ENCODE measurements at places on chromosomes 12 and 14.
A peak's percentile ranks its signal among the peaks of the same experiment; 100 is the strongest.

GRCh38 chr14:104891121-104891551 lies 26.1 kb downstream of the CEP170B start:
- DNase-seq: no peak

GRCh38 chr12:72256725-72257124 lies 15.4 kb upstream of the TRHDE start:
- DNase-seq: peak; percentile 38

GRCh38 chr14:69537900-69538299 lies 36.8 kb downstream of the CCDC177 start:
- no peak for DNase-seq

GRCh38 chr12:104477510-104478390 lies 21.0 kb downstream of the CHST11 start:
- no peak for DNase-seq

GRCh38 chr12:34404377-34405285 lies 382.3 kb downstream of the ALG10 start:
- no peak for DNase-seq

DNA sequence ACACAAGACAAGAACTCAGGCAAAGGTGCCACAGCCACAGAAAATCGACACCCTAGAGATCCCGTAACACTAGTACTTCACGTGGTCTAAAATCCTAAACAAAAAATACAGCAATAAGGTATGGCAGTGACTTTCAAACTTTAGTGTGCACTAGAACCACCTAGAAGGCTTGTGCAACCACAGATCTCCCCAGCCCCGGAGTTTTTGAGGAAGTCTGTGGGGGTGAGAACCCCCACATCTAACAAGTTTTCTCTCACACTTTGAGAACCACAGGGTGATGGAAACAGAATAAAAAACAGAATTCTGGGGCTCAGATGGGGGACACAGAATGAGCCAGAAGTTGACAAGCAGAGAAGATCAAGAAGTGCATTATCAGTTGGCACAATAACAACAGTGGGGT lies 254.0 kb downstream of the ANO6 start:
- no peak for DNase-seq

GRCh38 chr14:103353362-103353761 lies 19.3 kb downstream of the EIF5 start:
- DNase-seq: no peak

- no peak for DNase-seq
Observed at GRCh38 chr12:107486140-107486892, 199.3 kb upstream of the PWP1 start.

DNA sequence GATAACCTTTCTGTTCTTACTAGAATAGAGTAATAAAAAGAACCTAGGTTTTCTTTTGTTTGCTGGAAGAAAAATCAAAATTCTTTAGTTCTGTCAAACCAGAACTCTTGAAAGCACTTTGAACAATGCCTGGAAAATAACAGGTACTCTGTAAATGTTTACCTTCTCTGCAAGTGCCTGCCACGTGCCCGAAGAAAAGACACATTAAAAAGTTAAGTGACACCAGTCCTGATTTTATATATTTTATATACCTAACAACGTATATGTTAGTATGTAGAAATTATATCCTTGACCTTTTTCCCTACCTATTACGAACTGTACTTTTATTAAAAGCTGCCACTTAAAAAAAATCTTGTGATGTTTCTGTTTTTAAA lies 976 bp downstream of the THAP2 start:
- DNase-seq: no peak

- DNase-seq: peak; percentile 34
Observed at GRCh38 chr12:51868821-51869495, 18.9 kb upstream of the ANKRD33 start.

- DNase-seq: no peak
Observed at GRCh38 chr14:90608281-90608680, 207.9 kb downstream of the TTC7B start.

- DNase-seq: no peak
Observed at GRCh38 chr14:89283327-89284060, 133.5 kb downstream of the FOXN3 start.

- no peak for DNase-seq
Observed at GRCh38 chr14:96390965-96391292, 999 bp upstream of the AK7 start.

- peak; percentile 79 for DNase-seq
Observed at GRCh38 chr12:50862316-50862715, 19.6 kb downstream of the TMPRSS12 start.

GRCh38 chr14:65961004-65961403 lies 525.2 kb upstream of the CCDC196 start:
- DNase-seq: peak; percentile 37

DNA sequence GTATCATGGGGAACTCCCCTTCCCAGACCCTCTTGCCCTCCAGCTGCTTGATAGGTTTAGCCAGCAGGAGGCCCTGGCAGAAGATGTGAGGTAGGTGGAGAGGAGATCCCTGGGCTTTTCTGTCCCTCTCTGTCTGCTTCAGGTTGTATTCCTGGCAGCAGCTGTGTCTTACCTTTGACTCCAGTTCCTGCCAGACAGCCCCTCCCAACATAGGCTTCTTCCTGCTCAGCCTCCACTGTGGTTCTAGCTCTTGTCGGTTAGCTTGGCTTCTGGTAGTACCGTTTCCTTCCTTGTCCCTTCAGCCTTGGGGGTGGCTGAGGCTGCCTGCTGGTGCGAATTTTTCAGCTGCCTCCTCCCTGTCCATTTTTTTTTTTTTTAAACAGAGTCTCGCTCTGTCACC lies 215.7 kb upstream of the CRY1 start:
- no peak for DNase-seq

- DNase-seq: peak; percentile 2
Observed at GRCh38 chr14:101561145-101561896, at the start of gene DIO3. Gene DIO3 (plus strand): TSS chr14:101561495.

- peak; percentile 55 for DNase-seq
Observed at GRCh38 chr14:50619569-50620141, 48.5 kb downstream of the SAV1 start.

Measured in fibroblast of upper back skin (primary cell).